Activated naive CD4-positive, alpha-beta T cell (primary cell): ENCODE measurements at places on chromosomes 6 and 20.

DNA sequence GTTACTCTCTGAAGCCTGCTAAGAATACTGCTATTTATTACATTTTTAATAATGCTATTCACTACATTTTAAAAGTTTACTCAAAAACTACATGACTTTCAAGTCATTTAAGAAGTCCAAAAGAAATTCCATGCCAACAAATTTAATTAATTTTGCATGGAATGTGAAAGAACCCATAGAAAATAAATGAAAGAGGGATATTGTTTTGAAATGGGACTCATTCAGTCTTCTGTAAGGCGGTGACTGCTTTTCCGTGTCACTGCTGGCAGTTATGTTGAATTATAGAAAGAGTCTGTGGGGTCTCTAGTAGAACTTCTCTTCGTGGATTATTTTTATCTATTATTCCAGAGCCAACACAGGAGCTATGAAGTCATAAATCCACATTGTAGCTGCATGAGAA lies 211.2 kb downstream of the LAMA2 start:
- DNase-seq = no peak

- DNase-seq = no peak
Observed at GRCh38 chr20:12577213-12577612, 431.6 kb upstream of the SPTLC3 start.

GRCh38 chr20:12977328-12978125 lies 31.2 kb upstream of the SPTLC3 start:
- DNase-seq = no peak

DNA sequence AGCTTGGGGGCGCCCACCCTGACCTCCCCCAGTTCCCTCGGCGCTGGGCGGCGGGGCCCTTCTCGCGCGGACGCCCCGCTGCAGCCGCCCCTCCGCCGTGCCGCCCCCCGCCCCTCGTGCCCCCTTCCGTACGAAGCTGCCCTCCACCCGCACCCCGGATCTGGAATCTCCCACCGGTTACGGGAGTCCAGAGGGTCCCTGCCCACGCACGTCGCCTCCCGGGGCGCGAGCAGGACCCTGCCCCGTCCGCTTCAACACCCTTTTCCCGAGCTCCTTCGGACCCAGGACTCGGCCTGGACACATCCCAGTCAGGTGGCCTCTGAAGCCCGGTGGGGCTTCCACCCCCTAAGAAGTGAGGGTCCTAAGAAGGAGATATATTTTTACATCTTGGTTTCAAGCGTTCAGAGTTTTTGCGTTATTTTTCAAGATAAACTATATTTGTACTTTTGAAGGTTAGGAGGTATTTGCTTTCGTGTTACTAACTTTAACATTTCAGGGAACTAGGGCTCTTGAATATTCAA lies 506 bp downstream of the ARFGAP1 start:
- no peak for DNase-seq

GRCh38 chr20:11352041-11352440 lies 565.7 kb upstream of the BTBD3 start:
- DNase-seq = no peak

- no peak for DNase-seq
Observed at GRCh38 chr20:54535746-54536145, 60.4 kb downstream of the DOK5 start.

DNA sequence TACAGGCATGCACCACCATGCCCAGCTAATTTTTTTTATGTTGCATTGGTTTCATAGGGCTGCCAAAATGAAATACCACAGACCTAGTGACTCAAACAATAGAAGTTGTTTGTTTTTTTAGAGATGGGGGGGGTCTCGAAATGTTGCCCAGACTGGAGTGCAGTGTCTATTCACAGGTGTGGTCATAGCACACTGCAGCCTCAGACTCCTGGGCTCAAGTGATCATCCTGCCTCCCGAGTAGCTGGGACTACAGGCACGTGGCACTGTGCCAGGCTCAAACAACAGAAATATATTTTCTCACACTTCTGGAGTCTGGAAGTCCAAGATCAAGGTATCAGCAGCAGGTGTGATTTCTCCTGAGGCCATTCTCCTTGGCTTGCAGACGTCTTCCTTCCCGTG lies 6.6 kb upstream of the SLC16A10 start:
- DNase-seq = no peak

GRCh38 chr20:46554828-46555227 lies 4.4 kb upstream of the OCSTAMP start:
- DNase-seq = no peak
